ENCODE measurements at places on chromosomes 2 and 18.
A peak's percentile ranks its signal among the peaks of the same experiment; 100 is the strongest.

GRCh38 chr2:217887841-217888701, 114.7 kb downstream of the TNS1 start:
- DNase-seq = no peak

GRCh38 chr2:223058952-223059716, 7.1 kb downstream of the KCNE4 start:
- DNase-seq = no peak

GRCh38 chr2:159266554-159266953, 19.9 kb downstream of the WDSUB1 start:
- DNase-seq = no peak

GRCh38 chr2:230748087-230748486, 35.4 kb downstream of the CAB39 start:
- no peak for DNase-seq

GRCh38 chr2:9641641-9642040, 10.8 kb upstream of the YWHAQ start:
- DNase-seq = no peak

DNA sequence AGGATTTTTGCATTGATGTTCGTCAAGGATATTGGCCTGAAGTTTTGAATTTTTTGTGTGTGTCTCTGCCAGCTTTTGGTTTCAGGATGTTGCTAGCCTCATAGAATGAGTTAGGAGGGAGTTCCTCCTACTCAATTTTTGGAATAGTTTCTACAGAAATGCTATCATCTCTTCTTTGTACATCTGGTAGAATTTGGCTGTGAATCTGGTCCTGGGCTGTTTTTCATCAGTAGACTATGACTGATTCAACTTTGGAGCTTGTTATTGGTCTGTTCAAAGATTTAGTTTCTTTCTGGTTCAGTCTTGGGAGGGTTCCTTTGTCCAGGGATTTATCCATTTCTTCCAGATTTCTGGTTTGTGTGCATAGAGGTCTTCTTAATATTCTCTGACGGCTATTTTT, 166.7 kb downstream of the ST6GAL2 start:
- DNase-seq = no peak

DNA sequence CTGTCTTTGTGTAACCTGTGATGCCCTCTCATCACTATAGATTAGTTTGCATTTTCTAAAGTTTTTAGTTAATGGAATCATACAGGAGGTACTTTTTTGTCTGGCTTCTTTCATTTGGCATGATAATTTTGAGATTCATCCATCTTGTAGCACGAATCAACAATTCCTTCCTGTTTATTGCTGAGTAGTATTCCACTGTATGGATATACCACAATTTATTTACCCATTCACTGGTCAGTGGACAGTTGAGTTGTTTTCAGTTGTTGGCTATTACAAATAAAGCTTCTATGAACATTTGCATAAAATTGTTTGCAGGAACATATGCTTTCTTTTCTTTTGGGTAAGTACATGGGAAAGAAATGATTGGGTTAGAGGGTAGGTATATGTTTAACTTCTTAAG, 40.1 kb upstream of the ZNF396 start:
- DNase-seq = no peak

GRCh38 chr2:10122500-10123280, at the start of gene RRM2:
TSS of gene RRM2 (plus strand) at chr2:10122739. CDS start at chr2:10122799, 60 bp downstream.
- peak; percentile 79 for DNase-seq

DNA sequence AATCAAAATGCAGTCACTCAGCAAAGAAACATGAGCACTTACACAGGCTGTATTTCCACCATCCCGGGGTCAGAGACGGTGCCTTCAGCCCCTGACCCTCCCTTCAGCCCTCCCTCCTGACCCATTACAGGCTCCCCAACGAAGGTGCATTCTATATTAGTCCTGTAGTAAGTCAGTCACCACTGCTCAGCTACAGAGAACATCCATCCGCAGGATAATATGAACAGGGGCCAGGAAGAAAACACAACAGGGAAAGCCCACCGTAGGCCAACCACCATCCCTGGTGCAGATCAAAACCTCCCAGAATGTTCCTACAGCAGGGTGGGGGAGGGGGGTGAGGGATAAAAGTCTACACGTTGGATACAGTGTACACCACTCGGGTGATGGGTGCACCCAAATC, 15.1 kb downstream of the PXDN start:
- DNase-seq = no peak

GRCh38 chr2:39275016-39275415, 31.2 kb upstream of the CDKL4 start:
- DNase-seq = no peak

DNA sequence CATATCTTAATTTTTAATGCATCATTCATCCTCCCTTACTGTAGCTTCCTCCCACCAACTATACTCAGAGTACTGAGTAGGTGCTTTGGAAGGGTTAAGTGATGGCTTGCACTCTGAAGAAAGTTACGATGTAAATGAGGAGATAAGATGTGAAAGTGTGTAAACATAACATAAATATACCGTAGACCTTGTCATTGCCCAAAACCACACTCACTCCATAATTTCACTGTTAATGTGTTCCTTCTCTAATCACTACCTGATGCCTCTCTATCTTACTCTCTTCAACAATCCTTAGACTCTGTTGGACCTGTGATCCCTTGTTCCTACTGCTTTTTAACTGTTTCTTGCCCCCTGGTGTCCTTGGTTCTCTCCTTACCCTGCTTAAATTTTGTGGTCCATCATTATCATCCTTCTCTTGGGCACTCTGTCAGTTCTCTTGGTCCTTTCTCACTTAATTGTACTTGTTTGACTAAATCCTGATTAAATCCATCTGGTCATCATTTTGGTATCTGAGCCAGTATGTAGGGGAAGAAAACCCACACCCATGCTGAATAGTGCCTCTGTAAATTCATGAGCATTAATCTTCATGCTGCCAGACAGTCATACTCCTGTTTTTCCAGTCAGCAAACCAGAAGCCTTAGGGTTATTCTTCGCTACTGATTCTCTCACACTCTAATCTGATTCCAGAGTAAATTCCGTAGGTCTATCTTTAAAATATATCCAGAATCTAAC, 45.0 kb downstream of the PMS1 start:
- DNase-seq = no peak

- no peak for DNase-seq
Observed at GRCh38 chr2:24886691-24887304, 33.2 kb downstream of the ADCY3 start.

DNA sequence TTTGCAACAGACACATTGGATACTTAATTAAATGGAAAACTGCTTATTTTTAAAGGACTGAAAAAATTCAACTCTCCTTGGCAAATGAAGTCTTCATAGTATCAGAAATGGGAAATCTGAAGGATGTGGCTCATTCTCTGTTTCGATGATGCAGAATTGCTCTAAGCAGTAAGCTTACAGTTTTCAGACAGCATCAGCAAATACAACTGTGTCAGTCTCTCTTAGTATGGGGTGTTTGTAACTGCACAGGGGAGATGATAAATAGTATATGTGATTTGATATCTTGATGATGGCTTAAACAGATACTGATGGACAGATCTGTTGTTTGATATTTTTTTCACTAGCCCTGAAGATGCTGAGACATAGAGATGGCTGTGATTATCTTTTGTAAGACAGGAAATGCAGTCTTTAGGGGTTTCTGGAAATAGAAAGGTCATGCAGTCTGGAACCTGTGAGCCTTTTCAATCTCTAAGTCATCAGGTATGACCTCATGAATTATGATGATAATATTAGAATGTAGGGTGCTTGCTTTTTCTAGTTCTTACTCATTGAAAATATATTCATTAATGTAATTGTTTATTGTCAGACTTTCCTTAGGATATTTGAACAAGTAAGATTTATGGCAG, 84.2 kb downstream of the SLC4A10 start:
- no peak for DNase-seq

DNA sequence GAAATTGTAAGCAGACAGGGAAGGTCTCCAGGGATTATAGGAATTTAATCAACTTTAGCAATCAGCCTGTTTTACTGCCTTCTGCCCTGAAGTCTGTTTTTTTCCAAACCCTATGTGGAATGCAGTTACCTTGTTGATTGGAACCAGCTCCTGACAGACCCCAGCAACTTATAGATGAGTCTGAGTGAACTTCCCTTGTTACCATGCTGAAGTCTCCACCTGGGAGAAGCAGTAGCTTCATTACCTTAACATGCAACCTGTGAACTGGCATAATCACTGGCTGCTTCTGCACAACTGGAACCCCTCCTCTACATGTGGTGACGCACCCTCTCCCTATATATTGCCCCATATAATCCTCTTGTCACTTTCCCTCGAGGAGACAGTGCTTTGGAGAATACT, 226.3 kb upstream of the SPOPL start:
- no peak for DNase-seq

DNA sequence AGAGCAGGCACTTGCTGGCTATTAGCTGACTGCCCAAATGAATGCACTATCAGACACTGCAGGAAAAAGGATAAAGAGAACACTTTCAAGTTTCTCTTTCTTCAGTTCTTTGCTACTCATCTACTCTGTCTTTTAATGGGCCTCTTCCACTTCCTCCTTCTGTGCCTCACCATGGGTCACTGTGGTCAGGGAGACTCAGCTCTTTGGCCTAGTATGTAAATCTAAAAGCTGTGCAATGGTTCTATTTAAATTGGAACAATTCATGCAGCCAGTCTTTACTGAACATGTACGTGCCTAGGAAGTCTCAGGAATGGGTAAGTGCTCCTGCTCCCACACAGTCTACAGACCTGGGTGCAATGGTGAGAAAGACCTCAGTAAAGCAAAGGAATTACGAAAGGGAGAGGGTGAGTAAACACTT, 79.1 kb upstream of the DNMT3A start:
- no peak for DNase-seq

DNA sequence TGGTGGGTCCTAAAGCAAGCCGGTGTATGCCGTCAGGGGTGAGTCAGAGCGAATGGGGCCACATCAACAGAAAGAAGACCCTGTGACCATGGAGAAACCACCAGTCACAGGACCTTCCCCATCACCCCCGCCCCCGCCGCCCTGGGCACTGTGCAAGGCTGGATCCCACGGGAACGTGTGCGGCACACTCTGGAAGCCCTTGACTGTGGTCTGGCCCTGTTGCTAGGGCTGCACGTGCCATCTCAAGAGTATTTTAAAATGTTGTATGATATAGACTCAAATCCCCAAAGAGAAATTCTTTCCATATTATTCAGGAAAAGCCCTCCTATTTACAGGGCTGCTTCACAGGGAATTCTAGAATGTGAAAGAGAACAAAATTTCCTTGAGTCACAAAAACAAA, 174.8 kb downstream of the BCL2 start:
- no peak for DNase-seq

DNA sequence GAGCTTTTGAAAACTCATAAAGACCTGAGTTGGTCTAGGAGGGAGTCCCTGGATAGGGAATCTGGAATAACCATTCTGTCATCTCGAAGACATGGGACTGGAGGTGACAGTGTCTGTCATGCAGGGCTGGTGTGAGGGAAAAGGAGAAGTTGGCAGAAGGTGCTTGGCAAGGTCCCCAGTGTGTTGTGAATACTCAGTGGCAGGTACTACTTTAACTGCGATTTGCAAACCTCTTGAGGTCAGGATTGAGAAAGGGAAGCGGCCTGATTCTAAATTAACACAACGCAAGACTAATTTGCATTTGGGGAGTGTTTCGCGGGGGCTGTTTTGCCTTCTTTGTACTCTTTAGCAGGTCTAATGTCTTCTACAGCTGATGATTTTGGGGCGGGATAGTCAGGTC, 77.0 kb upstream of the TMEM200C start:
- DNase-seq = no peak

GRCh38 chr18:69876490-69876889, 71.2 kb downstream of the CD226 start:
- DNase-seq = no peak

GRCh38 chr2:239269173-239269885, 131.5 kb downstream of the HDAC4 start:
- DNase-seq = no peak

GRCh38 chr2:36455011-36455410, 99.4 kb downstream of the CRIM1 start:
- DNase-seq = no peak

- no peak for DNase-seq
Observed at GRCh38 chr18:74291472-74291770, 342 bp downstream of the CYB5A start.

GRCh38 chr2:204971206-204971907, 426.1 kb downstream of the PARD3B start:
- no peak for DNase-seq

DNA sequence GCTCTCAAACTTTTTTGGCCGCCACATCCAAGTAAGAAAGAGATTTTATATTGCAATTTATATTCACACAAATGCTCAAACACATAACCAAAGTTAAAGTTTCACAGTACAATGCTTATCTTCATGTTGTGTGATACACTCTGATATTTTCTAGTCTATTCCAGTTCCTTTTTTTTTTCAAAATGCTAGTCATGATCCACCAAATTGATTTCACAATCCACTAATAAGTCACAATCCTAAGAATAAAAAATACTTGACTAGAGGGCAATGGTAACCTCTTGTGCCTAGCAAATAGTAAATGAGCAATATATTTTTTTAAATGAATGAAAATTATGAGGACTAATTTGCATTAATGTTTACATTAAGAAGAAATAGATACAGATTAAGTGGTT, 5.8 kb upstream of the PTPN4 start:
- DNase-seq = no peak

DNA sequence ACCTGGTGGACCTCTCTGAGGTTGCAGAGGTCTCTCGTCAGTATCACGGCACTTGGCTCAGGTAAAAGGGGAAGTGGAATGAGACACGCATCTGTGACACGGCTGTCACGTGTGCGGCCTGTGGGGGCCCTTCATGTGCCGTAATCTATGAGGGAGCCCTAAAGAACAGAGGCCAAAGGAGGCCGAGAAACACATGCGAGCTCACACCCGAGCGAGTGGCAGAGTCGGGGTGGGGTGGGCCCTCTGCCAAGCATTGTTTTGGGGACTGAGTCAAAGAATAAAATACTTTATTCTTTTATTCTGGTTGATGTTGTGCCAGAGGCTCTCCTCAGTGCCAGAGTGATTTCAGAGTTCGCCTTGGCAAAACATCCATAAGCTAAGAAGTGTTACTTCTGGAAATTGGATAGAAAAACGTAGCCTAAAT, 43.3 kb downstream of the PLB1 start:
- DNase-seq = no peak

DNA sequence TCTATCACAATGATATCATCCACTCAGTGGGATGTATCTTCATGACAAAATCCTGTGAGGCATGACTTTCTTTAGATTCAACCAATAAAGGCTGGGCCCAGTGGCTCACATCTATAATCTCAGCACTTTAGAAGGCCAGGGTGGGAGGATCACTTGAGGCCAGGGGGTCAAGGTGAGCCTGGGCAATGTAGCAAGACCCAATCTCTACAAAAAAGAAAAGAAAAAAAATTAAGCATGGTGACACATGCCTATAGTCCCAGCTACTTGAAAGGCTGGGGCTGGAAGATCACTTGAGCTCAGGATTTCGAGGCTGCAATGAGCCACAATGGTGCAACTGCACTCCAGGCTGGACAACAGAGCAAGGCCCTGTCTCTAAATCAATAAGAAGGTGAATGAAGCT, 68.0 kb downstream of the PLB1 start:
- no peak for DNase-seq

- DNase-seq = no peak
Observed at GRCh38 chr18:79283131-79283810, 112.5 kb upstream of the NFATC1 start.

Measured in effector CD8-positive, alpha-beta T cell (primary cell).